ENCODE measurements at places on chromosomes 4 and X.

GRCh38 chr4:101782546-101782945 is 8.0 kb upstream of the BANK1 start:
- no peak for DNase-seq

DNA sequence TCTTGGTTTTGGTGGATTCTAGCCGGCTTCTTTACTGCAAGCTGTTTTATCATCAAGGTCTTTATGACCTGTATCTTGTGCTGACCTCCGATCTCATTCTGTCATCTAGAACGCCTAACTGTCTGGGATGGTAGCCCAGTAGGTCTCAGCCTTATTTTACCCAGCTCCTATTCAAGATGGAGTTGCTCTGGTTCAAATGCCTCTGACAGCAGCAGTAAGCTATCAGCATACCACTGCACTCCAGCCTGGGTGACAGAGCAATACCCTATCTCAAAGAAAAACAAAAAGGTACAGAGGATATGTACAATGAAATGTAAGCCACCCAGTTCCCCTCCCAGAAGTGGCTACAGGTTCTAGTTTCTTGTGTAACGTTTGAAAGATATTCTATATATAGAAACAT is 36.1 kb downstream of the HERC6 start:
- no peak for DNase-seq

- no peak for DNase-seq
Observed at GRCh38 chr4:152607178-152607577, 71.3 kb upstream of the FBXW7 start.

- DNase-seq, result no peak
Observed at GRCh38 chr4:53963336-53963735, 101.1 kb downstream of the CHIC2 start.

DNA sequence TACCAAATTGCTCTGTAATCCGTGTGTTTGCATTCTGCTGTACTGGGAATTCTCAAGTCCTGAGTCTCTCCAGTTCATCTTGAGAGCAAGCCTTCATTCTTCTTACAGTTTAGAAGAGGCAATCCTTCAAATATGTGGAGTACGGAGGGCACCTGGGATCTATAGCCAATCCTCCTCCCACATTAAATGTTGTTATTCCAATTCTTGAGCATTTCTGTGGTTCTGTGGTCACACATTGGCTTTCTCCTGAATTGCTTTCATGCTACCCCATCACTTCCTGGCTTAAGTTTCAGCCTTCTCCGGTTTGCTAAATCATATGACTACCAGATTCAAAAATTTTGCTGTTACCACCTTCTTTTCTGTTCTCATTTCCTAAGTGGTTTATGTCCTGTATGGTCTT is 611.1 kb downstream of the PCDH19 start:
- DNase-seq, result no peak

- DNase-seq, result no peak
Observed at GRCh38 chrX:34585561-34585960, 71.5 kb downstream of the TMEM47 start.

DNA sequence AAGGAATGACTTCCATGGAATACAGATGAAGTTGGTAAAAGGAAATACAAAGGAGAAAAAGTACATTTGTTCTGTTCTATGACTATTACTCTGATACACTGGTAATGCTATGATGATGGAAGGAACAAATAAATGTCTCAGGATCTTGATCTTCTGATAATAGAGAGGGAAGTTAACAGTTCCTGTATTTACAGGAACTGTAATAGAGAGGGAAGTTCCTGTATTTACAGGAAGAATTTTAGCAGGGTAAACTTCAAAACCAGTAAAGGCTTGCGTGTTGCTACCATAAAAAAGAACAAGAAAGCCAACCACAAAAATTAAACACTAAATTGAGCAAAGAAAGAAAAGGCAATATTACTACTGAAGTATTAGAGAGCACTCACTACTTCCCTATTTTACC is 91.7 kb upstream of the HPGD start:
- no peak for DNase-seq

DNA sequence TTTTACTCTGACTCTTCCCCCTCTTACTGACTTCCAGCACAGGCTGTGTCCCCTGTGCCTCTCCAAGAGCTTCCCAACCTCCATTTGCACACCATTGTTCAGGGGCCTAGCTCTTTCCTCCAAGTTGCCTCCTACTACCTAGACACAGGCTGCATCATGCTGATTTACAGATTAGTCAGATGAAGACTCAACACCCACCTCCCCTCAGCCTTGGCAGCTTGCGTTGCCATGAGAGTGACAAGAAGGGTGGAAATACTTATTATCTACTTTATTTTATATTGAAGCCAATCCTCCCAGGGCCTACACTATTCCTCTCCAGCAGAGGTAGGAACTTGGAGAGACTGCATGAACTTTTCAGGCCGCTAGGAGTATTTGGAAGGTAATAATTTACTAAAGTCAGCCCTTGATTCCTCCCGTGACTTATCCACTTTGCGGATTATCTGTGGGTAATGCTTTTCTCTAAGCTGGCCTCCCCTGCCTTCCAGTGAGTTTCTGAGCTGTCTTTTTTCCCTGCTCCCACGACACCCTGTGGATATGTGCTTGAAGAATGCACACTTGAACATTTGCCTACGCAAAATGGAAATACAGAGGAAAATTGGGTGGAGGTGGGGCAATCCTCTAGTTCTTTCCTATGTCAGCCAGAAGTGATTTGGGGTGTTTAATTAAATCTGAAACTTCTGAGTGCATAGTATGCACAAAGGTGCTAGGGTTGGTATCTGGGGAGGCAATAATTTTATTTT is 74.1 kb upstream of the TMEM164 start:
- no peak for DNase-seq

DNA sequence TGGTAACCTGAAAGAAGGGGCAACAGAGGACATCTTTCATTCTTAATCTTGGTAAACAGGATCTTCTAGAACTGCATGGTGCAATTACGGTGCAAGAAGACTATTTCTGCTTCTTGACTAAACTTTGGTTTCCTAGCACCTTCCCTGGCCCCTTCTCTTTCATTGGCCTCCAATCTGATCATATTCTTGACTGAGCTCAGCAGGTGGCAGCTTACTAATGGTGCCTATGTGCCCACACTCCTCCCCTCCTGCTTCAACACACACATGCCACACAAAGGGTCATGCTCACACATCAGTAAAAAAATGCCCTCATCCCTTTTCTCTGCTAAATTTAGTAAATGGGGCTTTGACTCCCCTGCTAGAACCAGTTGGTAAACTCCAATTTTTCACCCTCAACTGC is 400.5 kb upstream of the MAOA start:
- DNase-seq, result no peak

DNA sequence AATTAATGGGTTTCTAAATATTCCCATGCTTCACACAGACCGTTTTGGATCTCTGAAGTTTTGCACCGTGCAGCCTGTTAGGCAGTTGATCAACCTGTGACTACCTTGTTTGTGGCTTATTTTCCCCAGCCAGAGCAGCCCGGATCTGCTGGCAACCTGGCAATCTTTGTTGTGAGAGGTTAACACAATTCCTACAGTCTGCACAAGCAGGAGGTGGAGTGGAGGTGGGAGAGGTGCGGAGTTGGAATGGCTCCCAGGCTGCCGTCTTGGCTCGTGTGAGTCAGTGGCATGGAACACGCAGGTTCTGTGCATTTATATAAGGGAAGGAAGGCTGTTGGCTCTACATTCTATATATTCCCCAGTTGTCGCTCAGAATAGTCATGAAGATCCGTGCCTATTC is 70.9 kb upstream of the STOX2 start:
- DNase-seq, result no peak

- no peak for DNase-seq
Observed at GRCh38 chr4:175823015-175823742, 11.1 kb upstream of the GPM6A start.

DNA sequence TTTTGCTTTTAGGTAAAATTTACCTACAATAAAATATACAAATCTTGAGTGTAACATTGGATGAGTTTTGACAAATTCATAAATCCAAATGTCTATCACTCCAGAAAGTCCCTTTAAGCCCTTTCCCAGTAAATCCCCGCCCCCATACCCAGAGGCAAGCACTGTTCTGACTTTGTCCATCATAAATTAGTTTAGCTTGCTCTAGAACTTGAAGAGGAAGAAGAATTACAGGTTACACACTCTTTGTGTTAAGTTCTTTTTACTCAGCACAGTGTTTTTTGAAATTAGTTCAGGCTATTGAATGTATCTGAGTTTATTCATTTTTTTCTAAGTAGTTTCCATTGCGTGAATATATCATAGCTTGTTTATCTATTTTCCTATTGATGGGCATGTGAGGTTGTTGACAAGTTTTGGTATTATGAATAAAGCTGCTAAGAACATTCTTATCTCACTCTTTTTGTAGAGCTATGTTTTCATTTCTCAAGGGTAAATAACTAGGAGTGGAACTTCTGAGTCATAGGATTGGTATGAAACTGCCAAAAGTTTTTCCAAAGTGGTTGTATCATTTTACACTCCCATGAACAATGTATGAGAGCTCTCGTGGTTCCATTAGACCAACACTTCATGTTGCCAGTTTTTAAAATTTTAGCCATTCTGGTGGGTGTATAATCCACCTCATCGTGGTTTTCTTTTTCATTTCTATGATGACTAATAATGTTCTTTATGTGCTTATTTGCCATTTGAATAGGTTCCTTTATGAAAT is 22.4 kb upstream of the HPSE start:
- no peak for DNase-seq

- DNase-seq, result peak; percentile 42
Observed at GRCh38 chrX:45758319-45758718, 557.6 kb upstream of the DIPK2B start.

DNA sequence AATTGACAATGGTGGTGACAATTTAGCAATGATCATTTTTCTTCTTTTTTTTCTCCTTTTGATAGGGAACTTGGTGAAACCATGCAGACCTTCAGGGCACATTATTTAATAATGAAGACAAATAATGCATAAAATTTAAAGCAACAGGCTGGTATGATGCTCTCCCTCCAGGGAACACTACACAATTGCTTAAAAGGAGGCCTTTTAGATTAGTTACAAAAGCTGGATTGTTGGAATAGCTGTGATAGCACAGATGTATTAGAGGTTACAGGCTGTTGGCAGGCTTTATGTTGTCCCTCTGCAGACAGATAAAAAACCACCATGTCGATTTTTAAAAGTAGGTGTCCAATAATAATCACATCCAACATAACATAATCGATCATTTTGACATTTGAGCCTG is 307.0 kb downstream of the ADGRL3 start:
- DNase-seq, result no peak

DNA sequence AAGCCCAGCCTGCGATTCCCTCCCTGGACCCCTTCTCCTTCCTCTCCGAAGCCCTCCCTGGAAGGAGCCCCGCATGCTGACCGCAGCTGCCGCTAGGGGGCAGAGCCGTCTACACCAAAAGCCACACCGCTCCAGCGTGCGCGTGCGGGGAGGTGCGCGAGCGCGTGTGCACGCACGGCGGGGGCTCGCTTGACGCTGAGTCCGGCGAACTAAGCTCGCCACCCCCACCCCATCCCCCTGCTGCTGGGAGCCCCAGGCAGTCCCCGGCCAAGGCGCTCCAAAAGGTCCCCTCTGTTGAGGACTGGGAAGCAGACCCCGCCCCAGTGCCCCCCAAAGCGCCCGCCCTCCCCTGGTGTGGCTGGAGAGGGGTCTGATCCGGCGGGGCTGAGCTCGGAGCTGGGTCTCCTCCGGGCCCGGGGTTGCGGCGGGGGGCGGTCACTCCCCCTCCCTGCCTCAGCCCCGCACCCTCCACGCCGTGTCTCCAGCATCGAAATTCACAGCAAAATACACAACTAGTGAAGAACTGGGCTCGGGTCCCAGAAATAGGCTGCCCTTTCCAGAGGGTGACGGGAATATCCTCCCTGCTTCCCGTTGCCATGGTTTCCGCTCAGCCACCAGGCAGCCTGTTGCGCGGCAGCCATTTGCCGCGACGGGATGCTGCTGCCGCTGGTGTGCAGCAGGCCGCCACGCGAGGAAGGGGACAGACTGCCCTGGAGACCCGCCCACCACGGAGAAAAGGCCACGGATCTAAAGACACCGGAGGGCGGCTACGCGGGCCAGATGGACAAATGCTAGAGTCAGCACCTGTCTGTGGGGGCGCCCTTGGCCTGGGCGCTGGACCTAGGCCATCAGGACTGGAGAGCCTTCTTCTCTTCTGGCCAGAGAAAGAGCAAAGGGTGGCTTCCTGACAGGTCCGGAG is 11.2 kb upstream of the CCNQ start:
- DNase-seq, result peak; percentile 52

Data from T-helper 22 cell (primary cell).